ENCODE measurements at places on chromosomes 2 and 18.

- peak; percentile 86 for DNase-seq
Observed at GRCh38 chr2:159249990-159250715, 36.4 kb downstream of the WDSUB1 start.

DNA sequence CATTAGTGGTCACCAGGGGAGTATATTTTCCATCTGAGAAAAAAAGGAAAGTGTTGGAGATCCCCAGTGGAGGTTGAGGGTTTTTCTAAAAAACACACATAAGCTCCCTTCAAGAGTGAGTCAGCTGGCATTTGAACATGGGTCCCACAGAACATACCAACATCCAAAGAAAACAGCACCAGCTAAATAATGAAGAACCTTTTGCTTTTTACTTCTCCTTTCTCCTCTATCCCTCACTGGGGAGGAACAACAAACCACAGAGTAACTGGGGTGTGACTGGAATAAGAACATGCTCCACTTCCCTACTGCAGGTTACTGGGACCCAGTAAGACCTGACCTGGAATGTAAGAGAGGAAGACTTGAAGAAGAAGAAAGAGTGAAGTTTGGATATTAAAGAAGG is 56.5 kb upstream of the RAPH1 start:
- DNase-seq = no peak

DNA sequence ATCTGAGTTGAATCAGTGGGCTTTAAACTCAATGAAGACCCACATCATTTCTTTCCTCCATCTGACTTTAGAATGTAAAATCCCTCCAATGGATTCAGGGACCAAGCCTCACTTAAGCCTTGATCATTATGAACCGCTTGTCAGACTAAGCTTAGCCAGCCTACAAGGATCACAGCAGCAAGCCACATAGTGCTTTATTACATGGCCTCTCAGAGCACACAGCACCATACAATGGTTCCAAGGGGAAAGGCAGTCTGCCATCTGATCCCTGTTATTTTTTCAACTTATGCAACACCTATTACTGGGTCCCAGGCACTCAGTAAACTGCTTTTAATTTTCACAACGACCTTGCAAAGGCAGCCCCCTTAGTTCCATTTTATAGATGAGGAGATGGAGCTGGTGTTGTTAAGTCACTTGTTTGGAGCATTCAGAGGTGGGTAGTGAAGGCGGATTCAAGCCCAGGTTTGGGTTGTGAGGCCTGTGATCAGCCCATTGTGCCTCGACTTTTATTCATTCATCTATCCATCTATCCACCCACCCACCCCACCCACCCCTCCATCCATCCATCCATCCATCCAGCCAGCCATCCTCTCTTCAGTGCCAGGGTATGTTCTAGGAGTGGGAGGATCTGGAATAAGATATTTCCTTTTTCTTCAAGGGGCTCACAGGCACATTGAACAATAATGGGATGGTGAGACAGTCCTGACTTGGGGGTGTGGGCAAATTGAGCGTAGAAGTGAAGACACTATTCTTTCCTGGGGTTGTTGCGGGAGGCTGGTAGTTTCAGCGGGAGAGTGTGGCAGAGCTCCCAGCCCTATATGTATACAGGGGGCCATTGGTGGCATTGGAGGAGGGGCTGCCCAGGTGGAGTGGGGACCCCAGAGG is 141.2 kb downstream of the MYCN start:
- DNase-seq = no peak

GRCh38 chr2:10091182-10091888 is 11.1 kb upstream of the CYS1 start:
- DNase-seq = no peak

DNA sequence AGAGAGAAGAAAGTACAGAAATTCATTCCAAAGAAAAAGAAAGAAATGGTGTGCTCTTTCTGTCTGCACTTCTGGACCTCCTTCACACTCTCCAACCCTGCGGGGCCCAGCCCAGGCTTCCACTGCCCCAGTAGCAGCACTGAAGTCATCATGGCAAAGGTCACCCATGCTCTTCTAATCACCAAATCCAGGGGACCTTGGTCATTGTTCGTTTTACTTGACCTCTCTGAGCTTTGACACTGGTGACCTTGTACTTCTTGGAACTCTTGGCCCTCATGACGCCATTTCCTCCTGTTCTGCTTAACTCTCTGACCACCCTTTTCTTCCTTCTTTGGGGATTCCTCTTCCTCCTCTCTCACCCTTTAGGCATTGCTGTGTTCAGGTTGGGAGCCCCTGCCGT is 105.6 kb downstream of the SMAD7 start:
- DNase-seq = no peak

Measured in AG20443 (cell line).